ENCODE measurements at places on chromosomes 1 and 21.
A peak's percentile ranks its signal among the peaks of the same experiment; 100 is the strongest.

- peak; percentile 62 for DNase-seq
Measured at GRCh38 chr1:21175670-21176581, 771 bp downstream of the EIF4G3 start.

DNA sequence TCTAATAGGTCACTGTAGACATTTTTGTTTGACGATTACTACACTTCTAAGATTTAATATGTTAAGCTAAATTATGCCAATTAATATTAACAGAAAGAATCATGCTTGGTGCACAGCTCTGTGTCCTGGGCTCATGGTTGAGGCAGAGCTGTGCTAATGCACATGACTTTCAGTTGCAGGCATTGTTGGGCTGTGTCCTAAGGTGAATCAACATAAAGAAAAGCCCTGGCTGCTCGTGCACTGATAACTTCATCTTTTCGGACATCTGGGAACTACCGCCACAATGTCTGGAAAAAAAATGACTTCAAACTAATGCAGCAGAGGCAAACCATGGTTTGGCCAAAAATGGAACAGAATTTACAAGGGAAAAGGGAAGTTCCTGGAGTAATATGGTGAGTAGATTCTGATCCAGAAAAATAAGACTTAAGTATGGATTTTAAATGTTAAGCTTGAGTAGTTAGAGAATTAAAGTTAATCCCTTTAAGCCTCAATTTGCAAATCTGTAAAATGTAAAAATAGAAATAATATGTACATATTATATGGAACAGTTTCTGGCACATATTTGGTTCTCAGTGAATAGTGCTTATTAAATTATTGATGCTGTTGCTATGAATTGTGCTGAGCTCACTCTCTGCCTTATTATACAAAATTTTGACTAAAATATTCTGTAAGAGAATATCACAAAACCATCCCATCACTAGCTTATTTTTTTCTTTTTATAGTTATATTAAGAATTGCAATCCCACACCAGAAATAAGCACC, 186.1 kb downstream of the BRINP2 start:
- no peak for DNase-seq

- peak; percentile 52 for DNase-seq
Measured at GRCh38 chr1:109808703-109809102, 45.0 kb upstream of the EPS8L3 start.

DNA sequence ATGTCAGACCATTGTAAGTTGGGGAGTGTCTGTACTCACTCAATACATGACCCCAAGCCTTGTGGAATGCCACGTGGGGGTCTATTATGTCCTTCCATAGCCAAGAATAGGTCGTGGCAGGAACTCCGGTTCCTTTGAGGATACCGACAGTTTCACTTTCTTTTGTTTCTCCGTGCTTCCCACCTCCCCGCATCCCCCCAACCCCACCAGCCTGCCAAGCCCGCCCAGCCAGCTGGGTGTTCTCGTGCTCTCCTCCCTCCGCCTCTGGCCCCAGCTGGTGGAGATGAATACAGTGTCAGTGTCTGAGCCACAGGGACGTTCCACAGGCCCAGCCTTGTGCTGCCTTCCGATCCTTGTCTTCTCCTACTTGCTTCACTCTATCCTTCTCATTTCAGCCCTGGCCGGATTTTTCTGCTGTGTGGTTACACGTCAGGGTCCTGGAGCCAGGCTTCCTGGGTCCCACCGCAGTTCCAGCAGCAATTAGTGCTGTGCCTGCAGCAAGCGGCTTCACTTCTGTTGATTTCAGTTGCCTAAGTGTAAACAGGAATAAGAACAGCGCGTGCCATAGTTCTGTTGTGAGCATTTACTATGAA, 4.1 kb upstream of the AGTRAP start:
- peak; percentile 74 for DNase-seq

GRCh38 chr1:12447307-12447706, 170.7 kb downstream of the DHRS3 start:
- DNase-seq: no peak

DNA sequence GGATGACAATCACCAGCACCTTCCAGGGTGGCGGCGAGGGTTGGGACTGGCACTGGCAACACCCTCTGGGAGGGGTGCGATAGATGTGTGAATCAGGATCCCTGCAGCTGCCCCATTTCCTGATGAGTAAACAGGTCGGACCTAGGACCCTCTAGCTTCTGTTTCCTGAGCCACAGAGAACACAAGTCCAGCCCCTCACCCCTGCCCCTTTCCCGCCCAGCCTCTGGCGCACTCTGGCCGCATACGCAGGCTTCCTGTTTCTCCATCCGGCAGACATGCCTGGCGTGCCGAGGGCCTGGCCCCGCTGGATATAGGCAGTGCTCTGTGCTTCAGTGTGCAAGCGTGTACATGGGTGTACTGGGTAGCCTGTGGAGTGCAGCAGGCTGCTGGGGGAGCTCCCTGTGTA, 4.6 kb downstream of the PEAR1 start:
- peak; percentile 87 for DNase-seq

DNA sequence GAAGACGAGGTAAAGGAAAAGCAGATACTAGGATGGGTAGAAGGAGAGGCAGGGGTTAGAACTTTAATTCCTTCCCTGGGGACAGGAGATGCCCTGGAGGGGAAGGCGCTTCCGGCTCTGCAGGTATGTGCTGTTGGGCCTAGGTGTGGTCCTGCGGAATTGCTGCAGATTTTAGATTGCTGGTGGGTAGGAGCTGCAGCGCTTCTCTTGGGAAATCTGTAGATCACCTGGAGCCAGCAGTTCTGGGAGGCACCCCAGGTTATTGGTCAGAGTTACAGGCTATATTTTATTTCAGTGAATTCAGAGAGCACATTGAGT, 1.1 kb downstream of the MGST3 start:
- DNase-seq: no peak

DNA sequence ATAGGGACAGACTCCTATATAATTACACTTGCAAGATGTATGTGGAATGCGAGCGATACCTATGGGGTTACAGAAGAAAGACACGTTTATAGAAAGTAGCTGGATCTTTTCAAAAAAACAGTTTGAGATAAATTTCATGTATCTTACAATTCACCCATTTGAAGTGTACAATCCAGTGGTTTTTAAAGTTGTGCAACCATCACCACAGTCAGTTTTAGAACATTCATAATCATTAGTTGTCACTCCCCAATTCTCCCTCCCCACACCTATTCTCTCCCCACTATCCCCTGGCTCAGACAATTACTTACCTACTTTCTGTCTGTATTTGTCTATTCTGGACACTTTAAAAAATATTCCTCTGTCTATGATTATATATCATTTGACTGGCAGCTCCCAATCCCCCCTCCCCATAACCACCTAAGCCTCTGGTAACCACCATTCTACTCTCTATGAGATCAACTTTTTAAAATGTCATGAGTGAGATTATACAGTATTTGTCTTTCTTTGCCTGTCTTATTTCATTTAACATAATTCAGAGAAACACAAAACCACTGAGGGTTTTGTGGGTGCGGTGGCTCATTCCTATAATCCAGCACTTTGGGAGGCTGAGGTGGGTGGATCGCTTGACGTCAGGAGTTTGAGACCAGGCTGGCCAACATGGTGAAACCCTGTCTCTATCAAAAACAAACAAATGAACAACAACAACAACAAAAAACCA, 39.1 kb downstream of the MRPS6 start:
- no peak for DNase-seq

GRCh38 chr1:153640861-153641260, 7.0 kb downstream of the CHTOP start:
- no peak for DNase-seq

- no peak for DNase-seq
Measured at GRCh38 chr1:229753764-229754551, 127.9 kb downstream of the URB2 start.

DNA sequence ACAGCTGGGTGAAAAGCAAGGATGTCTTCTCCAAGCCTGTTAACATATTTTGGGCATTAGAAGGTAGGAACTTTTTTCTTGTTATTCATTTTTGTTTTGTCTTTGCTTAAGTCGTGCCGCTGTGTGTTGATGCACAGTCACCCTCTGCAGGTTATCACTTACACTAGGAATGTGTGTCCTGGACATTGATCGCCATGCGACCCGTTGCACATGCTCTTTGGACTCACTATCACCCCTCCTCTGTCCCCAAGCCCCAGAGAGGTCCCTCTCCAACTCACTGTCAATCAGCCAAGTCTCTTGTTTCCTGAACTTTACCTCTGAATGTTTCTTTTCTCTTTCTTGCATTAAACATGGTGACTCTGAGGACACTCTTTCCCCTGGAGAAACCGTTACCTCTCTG, 40.0 kb upstream of the CD101 start:
- no peak for DNase-seq

DNA sequence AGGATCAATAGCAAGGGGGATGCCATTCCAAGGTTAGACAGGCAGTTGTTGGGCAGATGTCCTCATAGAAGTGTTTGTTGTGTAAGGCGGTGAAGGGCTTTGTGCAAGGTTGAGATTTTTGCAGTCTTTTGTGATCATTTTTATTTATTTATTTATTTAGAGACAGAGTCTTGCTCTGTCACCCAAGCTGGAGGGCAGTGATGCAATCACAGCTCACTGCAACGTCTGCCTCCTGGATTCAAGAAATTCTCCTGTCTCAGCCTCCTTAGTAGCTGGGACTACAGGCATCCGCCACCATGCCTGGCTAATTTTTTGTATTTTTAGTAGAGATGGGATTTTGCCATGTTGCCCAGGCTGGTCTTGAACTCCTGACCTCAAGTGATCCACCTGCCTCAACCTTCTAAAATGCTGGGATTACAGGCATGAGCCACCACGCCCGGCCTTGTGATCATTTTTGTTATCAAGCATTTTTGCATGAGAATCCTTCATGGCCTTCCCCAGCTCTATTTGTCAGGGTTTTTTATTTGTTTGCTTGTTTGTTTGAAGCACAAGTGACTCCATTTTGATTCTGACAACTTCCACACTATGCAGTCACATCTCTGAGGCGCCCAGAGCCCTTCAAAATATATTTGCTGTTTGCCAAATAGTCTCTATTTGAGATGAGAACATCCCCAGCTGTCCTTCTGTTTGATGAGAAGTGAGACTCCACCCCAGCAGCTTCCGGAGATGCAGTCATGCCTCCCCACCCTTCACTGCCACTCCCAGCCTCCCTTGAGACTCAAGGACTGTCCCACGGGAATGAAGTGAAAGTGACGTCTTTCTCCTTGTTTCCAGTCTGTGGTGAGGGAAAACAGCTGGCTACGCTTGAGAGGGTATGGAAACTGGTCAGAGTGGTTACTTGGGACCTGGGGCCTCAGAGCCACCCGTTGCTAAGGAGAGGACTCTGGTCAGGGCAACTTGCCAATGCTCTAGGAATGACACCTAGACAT, 38.0 kb downstream of the TMEM50B start:
- DNase-seq: no peak

- DNase-seq: no peak
Measured at GRCh38 chr1:152741656-152742055, 16.2 kb upstream of the KPRP start.

- no peak for DNase-seq
Measured at GRCh38 chr1:221793439-221794078, 51.7 kb upstream of the DUSP10 start.

GRCh38 chr1:205929496-205930194, 13.6 kb downstream of the SLC26A9 start:
- no peak for DNase-seq

GRCh38 chr1:119147661-119148090, 7.2 kb upstream of the WARS2 start:
- DNase-seq: no peak

- DNase-seq: no peak
Measured at GRCh38 chr1:156901966-156902915, 8.7 kb downstream of the PEAR1 start.

GRCh38 chr1:245330951-245331350, 176.2 kb downstream of the KIF26B start:
- no peak for DNase-seq

DNA sequence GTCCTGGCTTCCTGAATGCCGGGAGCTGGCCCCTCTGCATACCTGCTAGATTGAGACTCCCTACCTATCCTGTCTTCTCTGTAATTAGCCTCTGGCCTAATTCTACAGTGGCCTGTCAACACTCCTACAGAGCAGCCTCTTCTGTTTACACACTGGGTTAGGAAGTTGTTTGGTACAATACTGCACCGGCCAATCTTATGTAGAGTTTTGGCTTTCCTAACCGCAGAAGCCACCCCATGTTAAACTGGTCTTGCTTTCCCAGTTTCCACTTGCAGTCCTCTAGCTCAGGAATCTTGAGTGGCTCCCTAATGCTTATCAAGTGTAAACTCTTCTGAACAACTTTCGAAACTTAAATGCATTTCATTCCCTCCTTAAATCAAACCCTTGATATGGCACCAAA, 42.8 kb downstream of the DPH5 start:
- DNase-seq: peak; percentile 77

GRCh38 chr1:19533626-19534025, 48.3 kb upstream of the CAPZB start:
- DNase-seq: peak; percentile 34

- DNase-seq: no peak
Measured at GRCh38 chr1:72117621-72118020, 164.7 kb downstream of the NEGR1 start.

GRCh38 chr1:23026568-23026967, 7.3 kb downstream of the KDM1A start:
- no peak for DNase-seq

GRCh38 chr1:244802041-244802440, 33.4 kb upstream of the COX20 start:
- no peak for DNase-seq

DNA sequence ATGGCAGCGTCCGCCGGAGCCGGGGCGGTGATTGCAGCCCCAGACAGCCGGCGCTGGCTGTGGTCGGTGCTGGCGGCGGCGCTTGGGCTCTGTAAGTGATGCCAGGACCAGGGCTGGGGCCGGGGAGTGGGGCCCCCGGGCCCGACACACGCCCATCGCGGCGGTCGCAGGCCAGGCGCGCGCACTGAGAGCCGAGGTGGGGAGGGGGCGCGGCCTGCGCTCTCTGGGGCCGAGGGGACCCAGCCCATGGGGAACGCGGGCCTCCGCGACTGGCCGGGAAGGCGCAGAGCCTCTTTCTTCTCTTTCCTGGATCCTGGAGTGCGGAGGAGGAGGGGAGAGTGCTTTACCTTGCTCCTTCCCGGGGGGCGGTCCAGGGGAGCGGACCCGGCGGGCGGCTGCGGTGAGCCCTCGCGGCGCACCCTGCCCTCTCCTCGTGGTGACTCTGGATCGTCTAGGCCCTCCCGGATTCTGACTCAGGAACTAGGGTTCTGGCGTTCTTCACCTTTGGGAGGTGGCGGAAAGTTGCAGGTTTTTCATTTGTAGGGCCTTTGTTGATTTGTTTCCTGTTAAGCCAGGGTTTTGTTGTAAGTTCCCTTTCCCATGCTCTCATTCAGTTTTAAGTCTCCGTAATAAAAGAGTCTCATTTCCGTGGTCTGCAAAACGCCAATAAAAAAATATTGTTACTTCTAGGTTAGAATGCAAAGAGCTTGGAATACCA, 529 bp downstream of the MPZL1 start:
- peak; percentile 77 for DNase-seq

DNA sequence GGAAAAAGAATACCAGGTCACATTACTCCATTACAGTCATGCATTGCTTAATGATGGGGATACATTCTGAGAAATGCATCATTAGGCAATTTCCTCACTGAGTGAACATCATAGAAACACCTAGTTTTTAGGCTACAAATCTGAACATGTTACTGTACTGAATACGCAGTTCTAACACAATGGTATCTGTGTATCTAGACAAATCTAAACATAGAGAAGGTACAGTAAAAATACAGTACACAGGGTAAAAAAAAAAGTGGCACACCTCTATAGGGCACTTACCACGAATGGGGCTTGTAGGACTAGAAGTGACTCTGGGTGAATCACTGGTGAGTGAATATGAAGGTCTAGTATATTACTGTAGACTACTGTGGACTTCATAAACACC, 115.7 kb downstream of the AKT3 start:
- DNase-seq: no peak

GRCh38 chr1:8666389-8667167, 150.9 kb downstream of the RERE start:
- no peak for DNase-seq

- no peak for DNase-seq
Measured at GRCh38 chr1:66296951-66297350, 237.0 kb upstream of the SGIP1 start.
